NCI-H1694 treated with DMSO at 0.1 percent for 48 hours (cell line): ENCODE measurements at places on chromosomes 7 and 10.

- DNase-seq = no peak
Measured at GRCh38 chr7:11175371-11175770, 201.7 kb downstream of the PHF14 start.

DNA sequence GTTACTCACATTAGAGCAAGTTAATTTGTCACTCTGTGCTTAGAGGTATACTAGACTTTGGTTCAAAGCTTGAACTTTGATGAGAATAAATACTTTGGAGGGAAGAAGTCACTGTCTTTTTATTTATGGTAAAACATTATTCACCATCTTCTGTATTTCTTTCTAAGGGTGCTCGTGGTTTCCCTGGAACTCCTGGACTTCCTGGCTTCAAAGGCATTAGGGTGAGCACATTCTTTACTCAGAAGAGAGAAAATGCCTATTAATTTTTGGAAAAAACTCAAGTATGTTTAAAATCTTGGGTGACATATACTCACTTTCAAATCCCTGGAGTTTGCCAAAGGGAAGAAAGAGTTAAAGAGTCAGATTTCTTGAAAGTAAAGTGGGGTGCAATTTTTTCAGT lies 10.8 kb downstream of the COL1A2 start:
- DNase-seq = no peak

- DNase-seq = no peak
Measured at GRCh38 chr7:155972247-155972646, 160.0 kb upstream of the SHH start.

GRCh38 chr7:144653449-144653848 lies 182.4 kb downstream of the TPK1 start:
- DNase-seq = no peak

GRCh38 chr7:83161899-83162401 lies 734 bp downstream of the PCLO start:
- peak; percentile 54 for DNase-seq

DNA sequence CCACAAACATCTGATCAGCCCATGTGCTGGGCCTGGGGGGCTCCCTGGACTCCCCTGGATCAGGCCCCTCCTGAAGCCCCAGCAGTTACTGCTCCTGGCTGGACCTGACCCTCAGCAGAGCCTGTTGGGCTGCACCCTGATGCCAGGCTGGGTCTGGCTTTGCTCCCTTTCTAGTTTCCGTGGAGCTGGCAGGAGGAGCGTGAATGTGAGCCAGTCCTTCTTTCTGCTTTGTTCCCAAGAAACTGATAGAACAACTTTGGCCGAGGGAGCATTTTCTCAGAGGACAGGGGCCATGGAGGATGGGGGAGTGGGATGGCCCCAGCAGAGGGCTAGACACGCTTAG lies 128.2 kb downstream of the NEURL1 start:
- no peak for DNase-seq

DNA sequence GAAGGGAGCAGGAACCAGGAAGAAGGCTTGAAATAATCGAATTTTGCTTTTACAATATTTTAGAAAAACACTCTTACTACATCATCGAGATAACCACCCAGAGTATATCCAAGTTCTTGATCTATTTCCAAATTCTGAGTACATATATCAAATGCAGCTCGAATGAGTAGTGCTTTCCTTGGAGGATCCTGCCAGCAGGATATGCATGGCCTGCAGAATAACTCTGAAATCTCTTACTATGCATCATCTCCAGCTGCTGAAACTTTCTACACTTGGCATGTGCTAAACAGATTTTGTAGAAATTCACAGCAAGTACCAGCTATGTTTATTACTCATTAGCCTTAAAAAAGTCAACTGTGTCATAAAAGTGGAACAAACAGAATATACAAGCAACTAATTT lies 44.0 kb upstream of the ANK3 start:
- no peak for DNase-seq

DNA sequence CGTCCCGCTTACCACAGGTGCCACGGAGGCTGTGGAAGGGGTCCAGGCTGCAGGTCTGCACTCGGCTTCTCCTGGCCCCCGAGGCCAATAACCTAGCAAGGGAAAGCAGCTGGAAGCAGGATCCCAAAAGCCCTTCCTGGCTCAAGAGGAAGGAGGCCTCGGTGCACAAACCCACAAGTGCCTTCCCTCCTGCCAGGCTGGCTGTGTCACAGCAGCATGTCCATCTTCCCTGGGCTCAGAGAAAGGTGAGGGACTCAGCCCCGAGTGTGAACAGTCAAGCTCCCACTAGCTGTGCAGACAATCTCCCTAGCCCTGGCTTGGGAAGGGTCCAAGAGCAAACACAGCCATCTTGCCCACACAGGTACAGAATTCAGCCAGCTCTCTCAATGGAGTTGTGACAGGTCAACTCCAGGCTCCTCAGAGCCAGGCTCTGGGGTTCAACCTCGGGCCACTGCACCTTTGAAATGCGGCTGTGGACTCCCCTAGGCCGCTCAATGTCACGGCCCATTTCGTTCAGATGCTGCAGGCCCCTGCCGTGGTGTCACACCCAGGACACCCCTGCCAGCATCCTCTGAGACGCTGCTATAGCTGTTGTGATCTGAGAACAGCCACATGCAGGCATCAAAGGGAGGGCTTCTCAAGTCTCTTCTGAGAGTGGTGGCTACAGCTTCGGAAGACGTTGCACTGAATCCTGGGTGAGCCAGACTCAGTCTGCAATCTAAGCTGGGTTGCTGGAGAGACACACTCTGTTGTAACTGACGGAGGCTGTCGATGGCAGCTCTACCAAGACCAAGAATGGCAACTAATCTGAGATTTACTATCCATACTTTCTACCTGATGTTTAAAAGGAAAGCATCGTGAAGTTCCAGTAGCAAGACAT lies 137.9 kb downstream of the DIP2C start:
- no peak for DNase-seq

GRCh38 chr10:125684581-125684980 lies 1.6 kb upstream of the TEX36 start:
- DNase-seq = no peak

- no peak for DNase-seq
Measured at GRCh38 chr10:10727812-10728211, 289.9 kb upstream of the CELF2 start.

DNA sequence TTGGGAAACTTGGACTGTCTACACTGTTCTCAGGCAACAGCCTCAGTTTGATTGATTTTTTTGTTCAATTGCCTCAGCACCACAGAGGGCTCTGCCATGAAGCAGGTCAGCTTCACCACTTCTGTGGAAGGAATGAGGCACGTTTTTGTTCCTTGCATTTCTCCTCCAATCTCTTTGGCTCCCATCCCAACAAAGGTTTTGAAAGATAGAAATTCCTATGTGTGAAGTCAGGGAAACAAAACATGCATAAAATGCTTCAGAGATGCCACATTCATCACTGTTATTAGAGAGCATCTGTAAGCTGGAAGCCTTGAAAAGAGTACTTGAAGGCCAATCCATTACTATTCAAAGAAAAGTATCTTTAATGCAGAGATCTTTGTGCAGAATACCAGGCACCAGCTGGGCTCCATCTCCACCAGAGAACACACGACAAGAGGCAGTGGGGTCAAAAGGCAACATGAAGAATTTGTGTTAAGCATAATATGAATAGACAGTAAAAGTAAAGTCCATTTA lies 249.1 kb upstream of the LYZL1 start:
- DNase-seq = no peak

GRCh38 chr10:125060026-125060425 lies 100.3 kb downstream of the CTBP2 start:
- DNase-seq = no peak

GRCh38 chr10:64571056-64571455 lies 1049.9 kb downstream of the REEP3 start:
- no peak for DNase-seq

GRCh38 chr10:5595994-5596471 lies 70.4 kb downstream of the ASB13 start:
- no peak for DNase-seq

- no peak for DNase-seq
Measured at GRCh38 chr10:2604891-2605290, 462.5 kb upstream of the PFKP start.

GRCh38 chr7:14734839-14735321 lies 167.7 kb downstream of the DGKB start:
- DNase-seq = no peak

GRCh38 chr7:27123477-27124053 lies 7.0 kb downstream of the HOXA4 start:
- DNase-seq = no peak

GRCh38 chr10:62856021-62856420 lies 39.9 kb upstream of the EGR2 start:
- DNase-seq = no peak

DNA sequence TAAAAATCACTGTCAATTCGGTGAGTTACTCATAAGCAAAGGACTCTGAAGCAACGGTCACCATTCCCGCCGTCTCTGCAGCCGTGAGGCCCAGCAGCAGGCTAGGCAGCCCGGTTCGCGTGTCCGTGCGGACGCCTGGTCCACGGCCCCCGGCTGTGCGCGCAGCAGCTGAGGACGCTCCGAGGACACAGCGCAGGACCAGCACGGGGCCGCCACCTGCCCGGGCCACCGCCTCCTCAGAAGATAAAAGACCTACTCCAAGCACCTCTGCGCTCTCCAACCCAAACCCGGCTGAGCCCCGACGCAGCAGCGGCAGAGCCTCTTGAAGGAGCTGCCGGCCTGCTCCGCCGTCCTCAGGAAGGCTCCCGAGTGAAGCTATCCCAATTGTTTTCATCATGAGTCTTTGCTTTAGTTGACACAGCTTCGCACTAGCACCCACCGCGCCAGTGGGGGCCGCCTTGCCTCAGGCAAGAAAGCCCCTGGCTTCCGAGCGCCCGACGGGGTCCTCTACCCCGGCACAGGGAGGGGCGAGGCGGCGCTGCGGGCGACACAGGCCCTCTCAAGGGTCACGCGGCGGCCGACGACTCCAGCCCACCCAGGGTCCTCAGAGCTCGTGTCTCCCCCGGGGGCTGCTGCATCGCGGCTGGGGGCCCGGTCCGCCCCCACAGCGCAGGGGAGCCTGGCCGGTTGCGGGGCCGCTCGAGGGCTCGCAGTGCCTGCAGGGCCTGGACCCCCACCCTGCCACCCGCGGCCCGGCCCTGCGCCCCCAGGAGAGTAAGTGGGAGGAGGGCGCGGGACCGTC lies 16.9 kb upstream of the GPR146 start:
- no peak for DNase-seq

DNA sequence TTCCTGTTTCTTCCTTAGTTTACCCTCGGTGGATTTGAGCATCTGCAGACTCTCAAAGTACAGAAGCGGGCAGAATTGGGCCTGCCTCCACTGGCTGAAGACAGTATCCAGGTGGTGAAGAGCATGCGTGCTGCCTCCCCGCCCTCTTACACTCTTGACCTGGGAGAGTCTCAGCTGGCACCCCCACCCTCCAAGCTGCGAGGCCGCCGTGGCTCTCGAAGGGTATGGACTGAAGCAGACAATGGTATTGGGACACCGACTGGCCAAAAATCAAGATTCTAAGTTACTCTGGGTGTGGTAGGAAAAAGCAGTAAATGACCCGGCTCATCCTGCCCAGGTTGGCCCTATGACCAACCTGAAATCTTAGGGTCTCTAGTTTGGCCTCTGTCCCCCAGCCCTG lies 22.2 kb downstream of the STRIP2 start:
- DNase-seq = no peak

DNA sequence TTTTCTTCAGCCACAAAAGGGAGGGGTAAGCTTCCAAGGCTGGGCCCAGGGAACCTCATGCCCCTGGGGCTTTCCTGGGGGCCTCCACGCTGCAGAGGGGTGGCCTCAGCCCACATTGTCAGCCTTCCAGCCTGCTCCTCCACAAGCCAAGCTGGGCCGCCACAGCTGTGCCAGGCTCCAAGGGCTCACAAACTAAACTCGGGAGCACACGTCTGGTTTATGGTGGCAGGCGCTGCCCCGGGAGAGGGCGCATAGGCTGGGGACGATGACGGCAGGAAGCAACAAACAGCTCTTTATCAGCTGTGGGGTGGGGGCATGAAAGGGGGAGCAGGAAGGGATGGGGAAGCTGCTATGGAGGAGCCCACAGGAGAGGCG lies 6.3 kb upstream of the CDH23 start:
- DNase-seq = no peak

- no peak for DNase-seq
Measured at GRCh38 chr7:45563941-45564461, 10.2 kb upstream of the ADCY1 start.

GRCh38 chr7:105689067-105689819 lies 108.0 kb upstream of the EFCAB10 start:
- DNase-seq = no peak

- DNase-seq = no peak
Measured at GRCh38 chr7:69510114-69510513, 88.2 kb upstream of the AUTS2 start.

GRCh38 chr7:143360788-143361551 lies 1.5 kb downstream of the FAM131B start:
- no peak for DNase-seq

GRCh38 chr7:2008101-2008935 lies 224.4 kb downstream of the MAD1L1 start:
- DNase-seq = no peak

DNA sequence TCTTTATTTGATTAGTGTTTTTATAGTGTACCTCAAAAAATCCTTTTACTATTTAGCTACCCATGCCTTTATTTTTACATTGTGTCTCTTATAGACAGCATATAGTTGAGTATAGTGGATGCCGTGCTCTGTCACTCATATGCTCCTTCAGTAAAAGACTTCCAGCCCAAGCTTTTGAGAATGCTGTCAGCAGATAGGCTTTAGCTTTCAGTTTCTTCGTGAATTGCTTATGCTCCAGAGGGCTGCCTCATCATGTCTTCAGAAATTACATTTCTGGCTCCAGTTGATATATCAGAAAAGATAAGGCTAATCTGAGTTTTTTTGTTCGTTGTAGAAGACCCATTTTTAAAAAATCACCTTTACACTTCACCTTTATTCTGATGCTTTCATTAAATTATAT lies 332.0 kb downstream of the NXPH1 start:
- no peak for DNase-seq

GRCh38 chr7:49812534-49812933 lies 39.1 kb downstream of the VWC2 start:
- DNase-seq = no peak

GRCh38 chr10:1273372-1274105 lies 217.4 kb downstream of the WDR37 start:
- peak; percentile 31 for DNase-seq

DNA sequence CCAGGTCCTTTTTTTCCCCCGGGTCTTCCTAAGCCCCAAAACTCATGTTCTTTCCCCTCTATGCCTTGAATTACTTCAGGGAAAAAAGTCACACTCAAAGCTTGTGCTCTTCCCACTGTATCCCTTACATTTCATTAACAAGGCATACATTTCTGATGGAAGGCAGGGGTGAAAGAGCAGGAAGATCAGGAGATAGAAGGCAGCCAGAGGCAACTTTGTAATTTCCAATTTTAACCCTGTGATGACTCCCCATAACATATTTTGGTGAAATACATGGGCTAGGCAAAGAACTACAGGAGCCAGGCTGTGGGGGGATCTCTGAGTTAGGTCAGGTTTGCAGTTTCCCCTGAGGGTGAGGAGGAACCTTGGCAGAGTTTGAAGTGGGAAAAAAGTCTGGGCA lies 635.0 kb downstream of the LRMDA start:
- DNase-seq = no peak
